GM23338 (cell line): ENCODE measurements at places on chromosomes 1 and 21. TPM values are rescaled to one million over a fixed set of nuclear protein-coding genes. Genes with fewer than 3 reads are reported as not detected.
A peak's percentile ranks its signal among the peaks of the same experiment; 100 is the strongest.

The ITLN2 gene
- 7.0 and 12.8 TPM in 2 replicates for total RNA-seq

The FCER1G gene
- 0.74 TPM in 1 of 2 replicates, not detected in the other for total RNA-seq

The INAVA gene
- 41.2 and 43.9 TPM in 2 replicates for total RNA-seq

GRCh38 chr21:44764319-44765230 is 37.0 kb downstream of the UBE2G2 start:
- H3K27ac ChIP-seq: no peak overlapping the region
- H3K4me3 ChIP-seq: no peak overlapping the region
- no peaks in the 10 kb centered on the region for H3K27me3 ChIP-seq
- DNase-seq: no peak
- no peaks in the 10 kb centered on the region for H3K36me3 ChIP-seq
- H3K4me1 ChIP-seq: peaks cover 12% of the 10 kb centered on the region

DNA sequence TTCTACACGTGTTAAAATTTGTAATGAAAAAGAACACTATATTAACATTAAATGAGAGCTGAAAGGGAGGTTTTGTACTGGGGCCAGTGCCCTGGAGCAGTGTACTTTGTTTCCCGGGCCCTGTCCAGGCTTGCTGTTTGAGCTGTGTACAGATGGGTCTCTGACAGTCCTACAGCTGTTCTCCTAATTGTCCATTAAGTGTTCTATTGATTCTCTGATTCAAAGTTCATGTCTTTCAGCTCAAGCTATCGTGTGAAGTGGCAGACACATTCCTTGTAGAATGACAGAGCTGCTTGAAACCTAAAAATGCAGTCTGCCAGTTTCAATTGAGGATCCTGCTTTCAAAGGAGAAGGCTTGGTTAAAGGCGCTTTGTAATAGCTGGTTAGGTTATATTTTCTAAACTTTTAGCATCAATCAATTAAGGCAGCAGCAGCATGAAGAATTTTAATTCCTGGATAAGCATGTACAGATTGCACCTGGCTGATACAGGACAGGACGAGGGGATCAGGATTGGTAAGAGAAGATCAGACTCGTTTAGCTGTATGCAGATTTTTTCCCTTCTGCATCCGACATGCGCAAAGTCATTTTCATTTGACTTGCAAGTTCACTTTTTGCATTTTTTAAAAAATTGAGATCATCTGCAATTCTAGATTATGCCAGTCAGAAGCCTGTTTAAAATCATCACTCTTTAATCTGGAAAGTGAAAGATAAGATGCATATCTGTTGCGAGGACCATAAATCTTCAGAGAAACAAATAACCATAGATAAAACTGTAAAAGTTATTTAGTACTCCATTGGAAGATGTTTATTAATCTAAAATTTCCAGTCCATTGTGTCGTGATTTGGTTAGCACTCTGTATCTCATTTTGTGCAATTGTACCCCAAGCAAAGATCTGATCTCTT is 98.5 kb downstream of the ATG4C start:
- no peak overlapping the region for H3K27ac ChIP-seq
- H3K4me3 ChIP-seq: no peak overlapping the region
- H3K36me3 ChIP-seq: no peaks in the 10 kb centered on the region
- DNase-seq: no peak
- no peaks in the 10 kb centered on the region for H3K27me3 ChIP-seq
- H3K4me1 ChIP-seq: peaks cover 43% of the 10 kb centered on the region

GRCh38 chr1:28147264-28148094 is 29.0 kb downstream of the PTAFR start:
- H3K36me3 ChIP-seq: no peaks in the 10 kb centered on the region
- no peaks in the 10 kb centered on the region for H3K27me3 ChIP-seq
- peak; percentile 64 for DNase-seq
- peak overlapping the region; percentile 27; the same call in 1 of the 2 replicates for H3K27ac ChIP-seq

- H3K4me1 ChIP-seq: no peaks in the 10 kb centered on the region
- peaks cover 7% of the 10 kb centered on the region; the same call in 1 of the 2 replicates for H3K36me3 ChIP-seq
- H3K27me3 ChIP-seq: no peaks in the 10 kb centered on the region
- no peak for DNase-seq
- no peak overlapping the region for H3K4me3 ChIP-seq
- H3K27ac ChIP-seq: no peak overlapping the region
These were observed 18.7 kb downstream of the UQCRHL start for GRCh38 chr1:15788624-15789301.

- H3K36me3 ChIP-seq: no peaks in the 10 kb centered on the region
- peaks cover 25% of the 10 kb centered on the region for H3K4me1 ChIP-seq
- no peaks in the 10 kb centered on the region for H3K27me3 ChIP-seq
These were observed 13.9 kb upstream of the LRIG2 start for GRCh38 chr1:113058941-113059706.

DNA sequence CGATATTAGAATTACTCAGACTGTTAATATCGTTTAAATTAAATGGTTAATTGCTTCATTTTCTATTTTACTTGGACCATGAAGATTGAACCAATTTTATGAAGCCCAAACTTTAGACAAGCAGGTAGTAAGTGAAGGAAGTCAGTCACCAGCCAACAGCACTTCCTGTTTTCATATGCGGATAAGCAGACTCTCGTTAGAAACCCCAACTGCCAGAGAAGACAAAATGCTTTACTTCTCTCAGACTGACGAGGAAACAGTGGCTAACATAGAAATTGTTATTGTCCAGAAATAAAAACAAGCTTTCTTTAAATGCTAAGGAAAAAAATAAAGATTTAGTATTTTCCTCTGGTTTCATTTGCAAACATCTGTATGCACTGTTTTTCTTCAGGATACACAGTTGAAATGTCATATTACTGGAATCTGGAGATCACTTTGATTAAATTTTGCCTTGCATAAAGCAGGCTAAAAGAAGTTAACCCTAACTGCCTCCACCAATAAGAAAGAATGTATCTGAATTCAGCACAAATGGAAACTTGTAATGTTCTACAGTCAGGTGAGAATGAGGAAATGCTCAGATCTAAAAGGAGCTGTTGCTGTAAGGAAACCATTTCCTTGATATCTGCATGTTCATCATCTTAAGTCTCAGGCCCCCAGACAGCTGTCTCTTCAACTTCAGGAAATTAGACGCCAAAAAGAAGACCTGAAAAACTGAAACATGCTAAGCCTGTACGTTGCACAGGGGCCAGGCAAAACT is 129.8 kb upstream of the SAMSN1 start:
- DNase-seq: no peak
- H3K27ac ChIP-seq: no peak overlapping the region
- H3K4me1 ChIP-seq: peaks cover 9% of the 10 kb centered on the region
- H3K36me3 ChIP-seq: no peaks in the 10 kb centered on the region
